Activated CD4-positive, alpha-beta T cell treated with anti-CD3 and anti-CD28 coated beads for 24 hours (primary cell): ENCODE measurements at places on chromosomes 12 and 14.

- no peak for DNase-seq
Observed at GRCh38 chr14:105562713-105563346, 36.4 kb downstream of the TMEM121 start.

- no peak for DNase-seq
Observed at GRCh38 chr12:30200864-30201263, 417.1 kb upstream of the TMTC1 start.

DNA sequence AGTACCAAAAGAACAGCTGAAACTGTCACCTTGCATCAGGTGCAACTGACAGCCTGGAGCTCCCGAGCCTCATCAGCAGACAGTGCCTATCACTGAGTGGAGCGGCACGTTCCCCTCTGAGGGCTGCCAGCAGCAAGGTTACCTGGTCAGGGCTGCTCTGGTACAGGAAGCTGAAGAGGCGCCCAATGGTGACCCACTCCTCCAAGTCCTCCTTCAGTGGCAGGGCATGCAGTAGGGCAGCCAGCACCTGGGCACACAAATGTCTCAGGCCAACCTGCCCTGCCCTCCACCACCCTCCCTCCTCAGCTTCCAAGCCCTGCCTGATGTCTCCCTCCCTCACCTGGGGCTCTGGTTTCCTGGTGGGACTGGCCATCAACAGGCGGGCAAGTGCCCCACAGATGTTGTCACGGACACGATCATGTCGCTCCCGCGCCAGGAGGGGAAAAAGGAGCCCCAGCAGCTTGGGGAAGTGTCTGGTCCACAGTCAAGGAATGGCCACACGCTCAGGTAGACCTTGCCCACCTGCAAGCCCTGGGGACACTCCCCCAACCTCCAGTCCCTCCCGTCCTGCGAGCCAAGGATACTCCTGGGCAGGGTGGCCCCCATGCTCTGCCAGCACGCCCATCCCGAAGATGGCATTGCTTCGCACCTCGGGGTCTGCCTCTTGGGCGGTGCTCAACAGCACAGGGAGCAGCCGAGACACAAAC lies 7.1 kb downstream of the IPO4 start:
- no peak for DNase-seq

- no peak for DNase-seq
Observed at GRCh38 chr12:6778217-6778573, 5.9 kb downstream of the LAG3 start.

- DNase-seq, result no peak
Observed at GRCh38 chr12:8146442-8146771, 10.4 kb upstream of the ZNF705A start.

DNA sequence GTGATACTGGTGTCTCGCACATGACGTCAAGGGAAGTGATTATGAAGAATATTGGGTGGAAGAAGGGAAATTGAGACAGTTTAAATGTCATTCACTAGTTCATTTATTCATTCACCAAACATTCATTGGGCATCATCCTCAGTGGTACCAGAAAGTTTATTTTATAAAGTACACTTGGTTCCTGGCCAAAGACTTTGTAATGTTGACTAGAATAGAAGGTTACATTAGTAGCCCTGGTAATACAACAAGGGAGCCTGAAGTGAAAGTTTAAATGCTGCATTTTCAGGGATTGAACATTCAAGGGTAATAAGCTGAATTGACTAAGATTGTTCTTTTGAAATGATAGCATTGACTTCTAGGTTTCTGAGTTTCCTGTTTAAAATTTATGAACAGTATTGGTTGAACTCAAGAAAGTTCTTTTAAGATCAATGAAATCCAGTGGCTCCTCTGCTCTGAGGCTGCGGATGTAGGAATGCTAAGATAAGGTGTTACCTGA lies 236.8 kb upstream of the BTG1 start:
- no peak for DNase-seq

DNA sequence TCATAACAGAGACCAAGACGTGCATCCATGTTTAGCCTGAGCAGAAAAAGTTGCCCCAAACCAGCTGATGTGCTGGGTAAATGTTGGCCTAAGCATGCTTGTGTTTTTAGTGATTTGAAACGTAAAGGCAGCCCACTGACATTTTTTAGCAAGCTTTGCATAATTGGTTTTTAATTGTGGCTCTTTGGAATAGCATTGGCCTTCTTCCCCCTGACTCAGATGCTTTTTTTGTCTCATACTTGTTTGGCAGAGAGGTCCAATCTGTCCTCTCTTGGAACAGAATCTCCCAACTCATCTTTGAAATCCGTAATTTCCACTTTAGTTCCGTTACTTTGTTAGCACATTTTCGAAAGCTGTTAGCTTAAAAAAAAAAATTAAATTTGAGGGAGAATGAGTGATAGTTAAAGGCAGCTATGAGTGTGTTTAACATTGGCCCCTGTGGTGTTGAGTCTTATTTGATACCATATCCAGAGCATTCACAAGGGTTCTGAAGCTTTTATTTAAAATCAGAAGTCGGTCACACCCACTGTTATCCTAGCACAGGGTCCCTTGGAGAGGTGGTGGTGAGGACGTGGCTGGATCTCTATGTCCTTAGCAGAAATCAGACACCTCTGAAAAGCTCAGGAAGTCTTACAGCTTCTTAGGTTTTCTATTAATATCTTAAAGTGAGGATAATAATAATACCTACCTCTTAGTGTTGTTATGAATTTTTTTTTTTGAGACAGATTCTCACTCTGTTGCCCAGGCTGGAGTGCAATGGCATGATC lies 15.6 kb downstream of the JDP2 start:
- DNase-seq, result no peak
